Activated T-helper 1 cell treated with anti-CD3 and anti-CD28 coated beads, Interleukin-12 subunit alpha, Interleukin-12 subunit beta, Interleukin-2, Interleukin-4 antibody, amounts not matched to agents 30 ng/mL and 10 ng/mL and 1 ng/mL, durations not matched to agents 14 hours and 24 hours and 36 hours (primary cell): ENCODE measurements at places on chromosomes 1 and 21.

DNA sequence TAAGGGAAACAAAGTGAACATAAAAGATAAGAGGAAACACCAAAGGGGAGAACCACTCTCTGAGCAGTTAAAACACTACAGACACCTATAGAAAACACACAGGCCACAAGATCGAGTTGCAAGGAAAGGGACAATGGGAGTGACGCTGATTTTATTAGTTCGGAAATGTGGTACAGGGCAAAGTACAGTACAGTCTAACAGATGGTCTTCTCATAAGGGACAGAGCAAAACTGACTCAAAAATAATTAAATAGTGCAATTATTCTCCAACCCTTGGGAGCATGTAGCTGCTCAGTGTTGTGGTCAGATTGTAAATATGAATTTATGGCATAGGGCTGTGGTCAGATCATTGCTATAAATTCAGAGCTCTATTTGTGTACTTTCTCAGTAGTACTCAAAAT is 352.0 kb downstream of the USH2A start:
- DNase-seq: no peak

DNA sequence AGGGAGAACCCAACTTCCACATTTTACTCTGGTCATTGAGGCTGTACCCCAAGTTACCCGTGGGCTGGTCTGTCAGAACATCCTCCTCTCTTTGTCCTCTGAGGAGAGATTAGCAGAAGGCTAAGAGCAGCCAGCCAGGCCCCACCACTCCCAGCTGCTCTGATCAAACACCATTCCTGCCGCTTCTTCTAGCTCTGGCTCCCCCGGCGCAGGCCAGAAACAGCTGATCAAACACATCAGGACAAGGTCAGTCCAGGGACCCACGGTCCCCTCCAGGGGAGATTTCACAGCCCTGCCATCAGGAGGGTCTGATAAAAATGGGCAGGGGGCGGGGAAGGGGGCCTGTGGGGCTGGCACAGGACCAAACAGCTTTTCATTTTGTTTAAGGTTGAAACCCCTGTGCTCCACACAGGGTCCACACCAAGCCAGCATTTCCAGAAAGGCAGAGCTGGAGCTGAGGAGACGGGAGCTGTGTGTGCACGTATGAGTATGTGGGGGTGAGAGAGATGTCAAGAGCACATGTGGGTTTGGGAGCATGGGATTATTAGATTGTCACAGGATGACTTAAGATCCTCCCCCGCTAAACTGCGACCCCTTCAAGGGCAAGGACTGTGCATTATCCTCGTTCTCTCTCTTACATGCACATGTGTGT is 29.9 kb upstream of the EPHA8 start:
- DNase-seq: no peak

- no peak for DNase-seq
Measured at GRCh38 chr21:45019076-45019886, 55.1 kb upstream of the ADARB1 start.

DNA sequence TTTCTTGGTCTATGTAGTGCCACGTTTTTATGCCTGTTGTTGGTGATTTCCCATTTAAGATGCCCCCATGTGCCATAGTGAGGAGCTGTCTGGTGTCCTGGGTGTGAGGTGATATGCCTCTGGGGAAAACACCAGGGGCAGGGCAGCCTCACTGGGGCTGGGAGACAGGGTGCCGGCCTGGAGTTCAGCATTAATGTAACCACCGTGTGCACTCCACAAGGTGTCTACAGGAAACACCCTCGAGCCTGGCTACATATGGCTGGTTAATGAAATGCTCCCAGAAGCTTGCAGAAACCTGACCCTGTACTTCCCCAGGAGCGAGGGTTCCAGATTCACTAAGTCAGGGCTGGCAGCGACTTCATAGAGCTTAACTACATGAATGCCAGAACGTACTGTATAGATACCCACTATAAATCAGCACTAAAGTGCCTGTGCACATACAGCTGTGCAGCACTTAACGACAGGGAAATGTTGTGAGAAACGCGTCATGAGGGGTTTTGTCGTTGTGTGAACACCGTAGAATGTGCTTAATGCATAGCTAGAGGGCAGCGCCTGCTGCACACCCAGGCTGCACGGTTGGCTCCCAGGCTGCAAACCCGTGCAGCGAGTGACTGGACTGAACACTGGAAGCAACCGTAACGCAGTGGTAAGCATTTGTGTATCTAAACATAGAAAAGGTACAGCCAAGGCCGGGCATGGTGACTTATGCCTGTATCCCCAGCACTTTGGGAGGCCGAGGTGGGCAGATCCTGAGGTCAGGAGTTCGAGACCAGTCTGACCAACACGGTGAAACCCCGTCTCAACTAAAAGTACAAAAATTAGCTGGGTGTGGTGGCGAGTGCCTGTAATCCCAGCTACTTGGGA is 10.4 kb downstream of the TFF2 start:
- no peak for DNase-seq

DNA sequence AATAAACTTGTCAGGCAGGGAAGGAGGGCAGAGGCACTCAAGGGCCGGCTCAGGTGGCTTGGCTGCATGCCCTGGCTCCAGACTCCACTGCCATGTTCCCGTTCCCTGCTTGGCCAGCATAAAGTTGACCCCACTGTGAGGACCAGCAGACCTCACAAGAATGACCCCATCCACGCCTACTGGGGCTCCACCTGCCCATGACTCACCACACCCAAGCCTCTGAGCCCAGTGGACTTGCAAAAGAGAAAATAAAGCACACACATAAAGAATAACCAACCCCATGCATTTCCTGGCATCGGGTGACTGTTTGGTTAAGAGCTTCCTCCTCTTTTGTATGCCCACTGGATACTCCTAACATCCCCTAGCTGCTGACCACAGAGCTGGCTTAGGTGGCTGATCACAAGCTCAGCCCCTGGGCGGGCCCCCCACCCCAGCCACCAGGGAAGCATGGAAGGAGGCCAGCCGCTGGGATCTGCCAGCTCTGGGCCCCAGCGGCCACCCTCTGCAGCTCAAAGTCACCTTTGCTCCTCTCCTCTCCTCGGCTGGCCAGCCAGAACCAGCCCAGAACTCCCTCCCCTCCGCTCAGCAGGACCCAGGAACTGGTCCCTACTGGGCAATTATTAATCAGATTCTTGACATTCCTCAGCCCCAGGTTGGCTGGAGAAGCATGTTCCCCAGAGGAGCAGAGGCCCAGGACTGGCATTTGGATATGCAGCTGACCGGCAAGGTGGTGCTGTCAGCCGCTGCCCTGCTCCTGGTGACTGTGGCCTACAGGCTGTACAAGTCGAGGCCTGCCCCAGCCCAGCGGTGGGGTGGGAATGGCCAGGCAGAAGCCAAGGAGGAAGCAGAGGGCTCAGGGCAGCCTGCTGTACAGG is at the start of gene KLHDC7A:
Gene KLHDC7A, plus strand, starts transcription at position 616 of the 875 bp plus-strand sequence. Its CDS starts 52 bp downstream, at position 668.
- no peak for DNase-seq

- DNase-seq: no peak
Measured at GRCh38 chr1:161200421-161200991, 1.7 kb upstream of the ADAMTS4 start.

- no peak for DNase-seq
Measured at GRCh38 chr1:212234431-212235395, 50.5 kb upstream of the PPP2R5A start.

DNA sequence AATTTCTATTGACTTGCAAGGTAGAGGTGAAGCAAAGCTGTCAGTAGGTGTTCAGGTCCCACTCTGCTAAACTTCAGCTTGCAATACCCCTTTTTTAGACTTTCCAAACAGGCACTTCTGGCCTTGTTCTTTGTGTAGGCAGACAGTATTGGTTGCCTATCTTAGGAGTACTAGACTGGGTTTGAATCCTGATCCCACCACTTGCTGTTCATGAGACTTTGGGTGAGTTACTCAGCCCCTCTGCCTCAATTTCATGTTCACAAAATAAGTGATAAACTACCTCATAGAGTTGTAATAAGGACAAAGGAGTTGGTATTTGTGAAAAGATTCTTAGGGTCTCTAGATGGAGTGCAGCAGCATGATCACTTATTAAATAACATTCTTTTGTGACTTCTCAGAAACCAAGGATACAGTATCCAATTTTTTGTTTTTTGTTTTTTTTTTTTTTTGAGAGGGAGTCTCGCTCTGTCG is 5.2 kb downstream of the RCC1 start:
- DNase-seq: no peak

DNA sequence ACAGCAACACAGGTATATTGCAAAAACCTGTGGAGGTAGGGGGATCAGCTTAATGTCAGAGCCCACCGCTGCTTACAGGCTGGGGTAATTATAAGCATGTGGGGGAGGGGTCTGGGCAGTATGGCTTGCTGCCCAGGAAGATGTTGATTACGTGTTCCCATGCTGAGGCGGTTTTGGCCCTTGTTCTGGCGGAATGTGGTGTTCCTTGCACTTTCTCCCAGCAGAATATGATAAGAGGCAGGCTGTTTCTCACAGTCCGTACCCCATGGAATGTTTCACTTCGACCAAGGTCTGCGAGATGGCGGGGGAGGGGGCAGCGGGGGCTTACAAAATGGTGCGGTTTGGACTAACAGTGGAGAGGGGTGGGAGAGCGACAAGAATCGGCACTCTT is 9.8 kb upstream of the HPCAL4 start:
- no peak for DNase-seq

GRCh38 chr1:178529364-178530036 is 16.6 kb downstream of the TEX35 start:
- no peak for DNase-seq
